ENCODE measurements at places on chromosomes 6 and 20.

GRCh38 chr6:160269771-160270170 lies 11.2 kb upstream of the SLC22A2 start:
- H3K27me3 ChIP-seq: no peaks in the 10 kb centered on the region
- peaks cover 4% of the 10 kb centered on the region for H3K4me1 ChIP-seq
- no peaks in the 10 kb centered on the region for H3K36me3 ChIP-seq
- ATAC-seq: no peak
- no peak overlapping the region for H3K27ac ChIP-seq

DNA sequence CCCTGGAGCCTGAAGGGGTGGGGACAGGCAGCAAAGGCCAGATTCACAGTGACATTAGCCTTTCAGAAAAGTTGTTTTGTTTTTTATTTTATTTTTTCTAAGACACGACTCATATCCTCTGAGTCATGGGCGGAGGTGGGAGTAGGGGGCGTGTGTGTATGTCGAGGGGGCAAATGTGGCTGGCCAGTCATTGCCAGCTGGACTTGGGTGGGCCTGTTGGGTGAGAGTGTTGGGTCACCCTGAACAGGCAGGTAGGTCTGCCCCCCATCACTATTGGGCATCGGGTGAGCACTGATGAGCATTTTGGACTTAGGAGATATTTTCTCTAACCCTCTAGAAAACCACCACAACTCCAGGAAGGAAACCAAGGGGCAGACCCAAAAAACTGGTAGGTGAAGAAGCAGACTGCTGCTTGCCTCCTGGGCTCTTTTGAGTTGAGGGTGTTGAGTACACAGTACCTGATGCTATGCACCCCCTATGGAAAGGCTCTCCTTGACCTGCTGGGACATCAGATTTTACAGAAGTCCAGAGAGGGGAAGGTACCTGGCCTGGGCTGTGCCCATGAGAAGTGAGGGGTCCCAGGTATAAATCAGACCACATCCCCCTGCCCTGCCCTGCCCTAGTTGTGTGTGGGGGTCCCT lies 5.6 kb downstream of the SMIM29 start:
- H3K36me3 ChIP-seq: no peaks in the 10 kb centered on the region
- no peaks in the 10 kb centered on the region for H3K27me3 ChIP-seq
- H3K27ac ChIP-seq: peak overlapping the region; percentile 21
- no peak overlapping the region for H3K4me3 ChIP-seq
- no peak for ATAC-seq

DNA sequence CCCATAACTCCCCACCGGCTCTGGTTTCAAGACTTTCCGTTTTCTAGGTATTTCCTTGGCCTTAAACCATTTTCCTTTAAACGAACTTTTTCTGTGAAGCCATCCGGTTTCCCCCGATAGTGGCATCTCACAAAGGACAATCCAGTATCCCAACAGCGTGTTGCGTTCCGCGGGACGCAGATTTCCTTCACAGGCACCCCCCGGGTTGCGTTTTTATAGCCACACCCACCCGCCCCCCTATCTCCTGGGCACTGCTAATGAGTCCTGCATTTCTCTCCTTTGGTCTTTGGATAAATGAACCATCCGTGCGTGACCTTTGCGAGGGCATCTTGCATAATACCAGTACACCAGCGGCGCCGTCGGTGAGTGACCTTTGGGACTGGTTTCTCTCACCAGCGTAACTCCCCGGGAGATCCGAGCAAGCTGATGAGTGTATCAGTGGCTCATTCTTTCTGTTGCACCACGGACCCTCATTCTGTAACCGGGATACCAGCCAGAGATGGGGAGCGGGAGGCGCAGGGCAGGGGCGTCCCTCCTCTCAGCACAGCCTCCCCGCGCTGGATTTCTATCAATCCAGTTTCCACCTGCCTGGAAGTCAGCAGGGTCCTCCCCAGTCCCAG lies 586 bp upstream of the NQO2 start:
- no peaks in the 10 kb centered on the region for H3K27me3 ChIP-seq
- peak overlapping the region; percentile 85 for H3K4me3 ChIP-seq
- H3K36me3 ChIP-seq: no peaks in the 10 kb centered on the region
- peak; percentile 83 for ATAC-seq
- peaks cover 35% of the 10 kb centered on the region for H3K4me1 ChIP-seq

DNA sequence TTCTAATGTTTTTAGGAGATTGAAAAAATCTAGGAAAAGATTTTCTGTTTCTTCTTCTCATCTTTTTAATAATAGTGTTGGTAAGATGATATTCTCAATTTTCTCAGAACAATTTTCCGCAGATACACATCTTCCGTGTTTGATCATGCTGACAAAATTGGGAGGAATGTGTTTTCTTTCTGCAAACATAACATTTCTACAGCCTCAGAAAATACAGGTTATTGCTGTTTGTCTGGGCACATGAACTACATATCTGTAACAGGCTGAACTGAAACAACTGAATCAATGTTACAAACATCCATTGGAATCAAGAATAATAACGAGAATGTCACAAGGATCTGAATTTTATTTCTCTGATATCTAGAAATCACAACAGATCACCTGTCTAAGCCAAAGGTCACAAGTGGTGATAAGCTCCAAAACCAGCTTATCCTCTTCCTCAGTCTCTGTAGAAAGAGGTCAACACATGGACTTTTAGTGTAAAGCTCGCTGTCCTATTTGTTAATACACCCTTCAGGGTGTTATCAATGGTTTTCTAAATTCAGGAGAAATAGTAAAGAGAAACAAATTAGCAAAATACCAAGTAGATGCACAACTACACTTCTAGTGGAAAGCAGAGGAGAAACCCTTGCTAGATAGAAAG lies 197.3 kb upstream of the MARCKS start:
- no peaks in the 10 kb centered on the region for H3K36me3 ChIP-seq
- H3K27me3 ChIP-seq: no peaks in the 10 kb centered on the region
- no peak for ATAC-seq
- no peak overlapping the region for H3K4me3 ChIP-seq

Measured in gastroesophageal sphincter (tissue), 4 donors.